ENCODE measurements at places on chromosomes 12 and 14. TPM values are rescaled to one million over a fixed set of nuclear protein-coding genes. Genes with fewer than 3 reads are reported as not detected.

- DNase-seq: no peak
These were observed 25.4 kb downstream of the ATG14 start for GRCh38 chr14:55386037-55386808.

- DNase-seq: no peak
These were observed 94.9 kb downstream of the SLCO1A2 start for GRCh38 chr12:21239866-21240265.

DNA sequence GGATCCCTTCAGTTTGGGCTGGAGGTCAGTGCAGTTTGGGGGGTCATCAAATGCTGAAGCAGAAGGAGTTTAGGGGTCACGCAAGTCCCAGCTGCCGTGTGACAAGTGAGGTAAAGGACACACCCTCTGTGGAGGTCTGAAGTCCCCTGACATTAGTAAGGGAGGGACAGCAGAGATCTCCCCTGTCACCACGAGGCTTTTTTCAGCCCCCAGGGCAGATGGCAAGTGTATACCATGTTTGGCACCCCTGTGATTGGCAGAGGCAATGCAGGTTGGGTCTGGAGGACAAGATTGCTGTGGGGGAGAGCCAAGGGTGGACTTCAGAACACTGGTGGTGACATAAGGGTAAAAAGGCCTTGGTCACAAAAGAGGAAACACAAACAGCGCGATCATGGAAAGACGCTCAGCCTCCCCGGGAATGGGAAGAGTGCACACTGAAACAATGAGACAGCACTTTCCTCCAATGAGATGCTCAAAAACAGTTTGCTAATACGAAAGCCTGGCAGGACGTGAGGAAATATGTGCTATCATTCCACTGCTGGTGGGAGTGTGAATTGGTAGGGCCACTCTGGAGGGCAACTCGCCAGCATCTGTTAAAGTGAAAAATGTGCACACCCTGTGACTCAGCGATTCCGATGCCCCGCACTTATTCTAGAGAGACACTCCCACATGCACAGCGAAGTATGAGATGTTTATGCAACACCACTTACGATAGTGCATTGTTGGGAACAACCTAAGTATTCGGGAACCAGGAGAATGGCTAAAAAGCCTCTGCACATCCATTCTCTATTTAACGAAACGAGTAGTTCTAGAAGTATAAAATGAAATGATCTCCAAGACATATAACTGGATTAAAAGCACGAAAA is 14.4 kb upstream of the CD27 start:
- DNase-seq: peak; percentile 86

- no peak for DNase-seq
These were observed 10.6 kb downstream of the SERPINA5 start for GRCh38 chr14:94591871-94592270.

GRCh38 chr14:55600784-55601561 is 21.0 kb downstream of the KTN1 start:
- no peak for DNase-seq

DNA sequence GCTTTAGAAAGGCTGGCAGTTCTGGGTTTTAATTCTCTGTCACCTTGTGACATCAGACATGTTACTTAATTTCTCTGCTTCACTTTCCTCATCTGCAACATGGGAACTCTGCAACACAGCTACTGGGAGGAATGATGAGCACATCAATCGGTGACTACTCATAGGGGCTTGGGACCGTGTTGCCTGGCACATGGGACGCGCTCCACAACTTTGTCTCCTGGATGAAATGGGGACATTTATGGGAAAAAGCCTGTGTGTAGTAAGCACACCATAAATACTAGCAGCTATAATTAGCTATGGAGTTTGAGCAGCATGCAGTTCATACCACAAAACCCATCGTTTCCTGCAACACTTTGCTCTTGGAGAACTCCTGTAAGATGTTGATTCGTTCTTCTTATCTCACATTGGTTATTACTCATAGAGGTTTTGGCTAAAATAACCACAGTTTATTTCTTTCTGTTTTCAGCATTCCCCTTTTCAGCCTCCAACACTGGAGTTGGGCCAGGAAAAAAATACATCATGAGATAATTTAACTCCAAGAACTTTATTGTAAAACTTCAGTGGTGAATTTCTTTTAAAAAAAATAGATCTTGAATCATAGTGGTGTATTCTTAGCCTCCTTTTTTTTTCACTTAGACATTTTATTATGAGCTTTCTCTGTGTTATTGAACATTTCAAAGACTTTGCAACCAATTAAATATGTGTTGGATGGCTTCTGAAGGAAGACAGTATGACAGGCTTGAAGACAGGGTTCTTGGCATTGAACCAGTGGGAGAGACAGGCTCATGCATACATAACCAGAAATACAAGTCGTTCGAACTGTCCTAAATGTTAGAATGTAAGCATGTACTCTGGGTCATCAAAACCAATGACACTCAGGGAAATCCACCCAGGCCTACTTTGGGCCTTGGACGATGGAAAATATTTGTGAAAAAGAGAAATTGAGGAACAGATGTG is 72.7 kb downstream of the RIN3 start:
- DNase-seq: no peak

GRCh38 chr12:7113389-7113871 is 4.4 kb upstream of the C1RL start:
- DNase-seq: no peak

- no peak for DNase-seq
These were observed 393 bp upstream of the KLHL33 start for GRCh38 chr14:20436363-20436755.

- DNase-seq: no peak
These were observed 364.1 kb downstream of the EGLN3 start for GRCh38 chr14:33586806-33587205.

- no peak for DNase-seq
These were observed 35.6 kb downstream of the DAD1 start for GRCh38 chr14:22553445-22553844.

Gene SLC17A8
- total RNA-seq: not detected

Gene REC8
- 18.4 TPM for total RNA-seq
